Aorta (tissue), 5 donors: ENCODE measurements at places on chromosomes 6 and 20. TPM values are rescaled to one million over a fixed set of nuclear protein-coding genes. Genes with fewer than 3 reads are reported as not detected.
A peak's percentile ranks its signal among the peaks of the same experiment; 100 is the strongest.

GRCh38 chr6:142265476-142265875, 36.3 kb upstream of the ADGRG6 start:
- DNase-seq: no peak

DNA sequence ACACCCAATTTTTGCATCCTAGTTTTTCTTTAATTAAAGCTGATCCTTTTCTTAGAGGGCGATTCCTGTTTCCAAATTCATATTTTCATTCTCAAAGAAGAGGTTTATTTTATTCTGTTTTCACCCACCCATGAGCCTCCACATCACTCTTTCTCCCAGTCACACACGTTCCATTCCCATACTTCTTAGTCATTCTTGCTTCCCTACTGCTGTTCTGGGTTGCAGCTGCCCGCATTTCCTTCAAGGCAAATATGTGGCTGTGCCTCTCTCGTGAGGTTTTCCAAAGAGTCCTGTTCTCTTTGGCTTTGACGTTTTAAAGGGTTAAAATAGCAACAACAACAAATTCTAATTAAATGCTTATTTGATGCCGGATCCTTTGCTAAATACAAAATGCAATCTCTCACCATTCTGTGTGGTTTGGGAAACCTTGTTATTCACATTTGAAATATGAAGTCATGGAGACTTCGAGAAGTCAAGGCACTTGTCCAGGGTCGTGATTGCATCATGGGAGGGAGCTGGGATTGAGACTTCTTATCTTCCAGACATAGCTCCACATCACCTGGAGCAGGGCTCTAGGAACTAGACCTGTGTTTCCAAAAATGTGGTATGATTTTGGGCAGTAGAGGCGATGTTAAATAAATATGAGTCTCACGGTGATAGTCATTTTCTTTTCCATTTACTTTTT, 126.6 kb downstream of the DOK5 start:
- no peak for DNase-seq

DNA sequence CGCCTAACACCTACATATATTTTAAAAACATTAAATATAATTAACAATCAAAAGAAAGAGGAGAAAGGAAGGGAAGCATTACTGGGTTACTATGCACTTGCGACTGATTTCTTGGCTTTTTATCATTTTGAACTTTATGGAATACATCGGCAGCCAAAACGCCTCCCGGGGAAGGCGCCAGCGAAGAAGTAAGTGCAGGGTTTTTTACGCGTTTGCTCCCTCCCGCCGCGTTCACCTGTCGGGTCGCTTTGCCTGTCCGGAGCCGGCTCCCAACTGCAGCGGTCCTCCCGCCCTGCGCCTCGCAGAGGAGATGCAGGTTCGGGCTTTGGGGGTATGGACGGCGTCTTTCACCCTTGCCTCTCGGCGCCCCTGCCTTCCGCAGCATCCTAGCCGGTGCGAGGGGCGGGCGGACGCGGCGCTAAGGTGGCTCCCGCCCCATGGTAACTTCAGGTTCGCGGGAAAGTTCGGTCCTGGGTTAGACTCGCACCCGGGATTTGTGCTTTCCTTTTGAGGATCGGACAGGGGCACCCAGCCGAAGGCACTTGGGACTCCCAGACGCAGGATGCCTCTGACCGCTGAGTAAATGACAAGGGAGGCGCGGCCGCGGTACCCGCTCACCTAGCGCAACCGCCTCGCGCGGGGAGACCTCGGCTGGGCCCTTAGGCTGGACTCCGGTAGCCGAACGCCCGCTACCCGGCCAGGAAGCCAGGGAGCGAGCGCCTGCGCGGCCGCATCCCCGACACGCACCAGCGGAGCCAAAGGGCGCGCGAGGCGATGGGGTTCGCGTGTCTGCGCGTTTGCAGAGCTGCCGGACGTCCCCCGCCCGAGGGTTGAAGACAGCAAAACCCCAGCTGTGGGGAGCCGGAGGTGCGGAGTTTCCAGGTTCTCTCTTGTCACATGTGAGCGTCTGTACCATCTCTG, 891 bp downstream of the RSPO3 start:
- DNase-seq: peak; percentile 76

DNA sequence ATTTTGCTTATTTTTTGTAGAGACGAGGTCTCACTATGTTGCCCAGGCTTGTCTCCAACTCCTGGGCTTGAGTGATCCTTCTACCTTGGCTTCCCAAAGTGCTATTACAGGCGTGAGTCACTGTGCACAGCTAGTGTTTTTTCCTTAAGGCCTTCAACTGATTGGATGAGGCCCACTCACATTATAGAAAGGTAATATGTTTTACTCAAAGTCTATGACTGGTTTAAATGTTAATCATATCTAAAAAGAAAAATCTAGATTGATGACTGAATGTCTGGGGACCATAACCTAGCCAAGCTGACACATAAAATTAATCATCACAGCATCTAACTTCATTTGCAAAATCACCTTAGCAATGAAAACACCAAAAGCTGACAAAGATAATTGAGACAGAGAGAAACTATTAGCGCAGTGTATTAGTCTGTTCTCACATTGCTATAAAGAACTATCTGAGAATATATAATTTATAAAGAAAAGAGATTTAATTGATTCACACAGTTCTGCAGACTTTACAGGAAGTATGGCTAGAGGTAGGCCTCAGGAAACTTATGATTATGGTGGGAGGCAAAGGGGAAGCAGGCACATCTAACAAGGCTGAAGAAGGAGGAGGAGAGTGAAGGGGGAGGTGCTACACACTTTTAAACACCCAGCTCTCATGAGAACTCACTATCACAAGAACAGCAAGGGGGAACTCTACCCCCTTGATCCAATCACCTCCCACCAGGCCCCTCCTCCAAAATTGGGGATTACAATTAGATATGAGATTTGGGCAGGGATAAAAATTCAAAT, 66.8 kb upstream of the ARHGAP18 start:
- no peak for DNase-seq

- no peak for DNase-seq
Measured at GRCh38 chr6:107398001-107398400, 61.4 kb downstream of the PDSS2 start.

- DNase-seq: no peak
Measured at GRCh38 chr6:45808042-45808645, 207.5 kb downstream of the CLIC5 start.

- DNase-seq: no peak
Measured at GRCh38 chr20:17602493-17602892, 32.6 kb downstream of the DSTN start.

The SLC52A3 gene
- total RNA-seq: 0.69 TPM

The DNMT3B gene
- 1.9 TPM for total RNA-seq
